ENCODE measurements at places on chromosomes 3 and 15. TPM values are rescaled to one million over a fixed set of nuclear protein-coding genes. Genes with fewer than 3 reads are reported as not detected.

MAPKAPK3 gene
- total RNA-seq: 27.6 TPM

LTF gene
- not detected for total RNA-seq

CORO2B gene
- total RNA-seq: 2.2 TPM

TMEM43 gene
- total RNA-seq: 44.5 TPM

CAPN7 gene
- 12.1 TPM for total RNA-seq

ZNF662 gene
- total RNA-seq: 5.2 TPM

OXTR gene
- 0.27 TPM for total RNA-seq

IL17RE gene
- total RNA-seq: 81.5 TPM

GOLGA8S gene
- not detected for total RNA-seq

GOLGA6D gene
- total RNA-seq: not detected

PXYLP1 gene
- 12.7 TPM for total RNA-seq

KNG1 gene
- total RNA-seq: not detected

All from transverse colon (tissue), 4 donors.